NCI-H1417 (cell line): ENCODE measurements at places on chromosomes 4 and X.

DNA sequence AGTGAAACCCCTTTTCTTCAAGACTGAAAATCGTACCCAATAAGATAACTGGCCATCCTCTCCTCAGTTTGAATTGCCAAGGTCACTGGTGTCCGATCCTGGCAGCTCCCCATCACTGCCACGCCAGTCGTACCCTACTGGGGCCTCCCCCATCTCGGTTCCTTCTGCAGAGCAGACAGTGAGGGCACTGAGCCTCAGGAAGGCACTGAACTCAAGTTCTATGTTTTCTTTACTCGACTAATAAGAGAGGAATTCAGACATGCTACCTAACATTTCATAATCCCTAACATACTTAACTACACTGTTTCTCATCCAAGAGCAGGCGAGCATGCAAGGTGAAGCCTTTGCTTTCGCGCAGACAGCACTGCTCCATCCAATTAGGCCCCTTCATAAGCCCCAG lies 23.4 kb downstream of the ZFYVE28 start:
- DNase-seq = no peak

GRCh38 chrX:275967-276580 lies 5.1 kb upstream of the PLCXD1 start:
- no peak for DNase-seq

GRCh38 chrX:9525511-9526248 lies 60.8 kb downstream of the TBL1X start:
- DNase-seq = peak; percentile 39

GRCh38 chr4:184439856-184440594 lies 34.3 kb downstream of the IRF2 start:
- no peak for DNase-seq
